Ureter (tissue), 1 donor: ENCODE measurements at places on chromosomes 16 and 17. TPM values are rescaled to one million over a fixed set of nuclear protein-coding genes. Genes with fewer than 3 reads are reported as not detected.

- no peak for DNase-seq
Measured at GRCh38 chr16:3698941-3699340, 18.4 kb downstream of the TRAP1 start.

DNA sequence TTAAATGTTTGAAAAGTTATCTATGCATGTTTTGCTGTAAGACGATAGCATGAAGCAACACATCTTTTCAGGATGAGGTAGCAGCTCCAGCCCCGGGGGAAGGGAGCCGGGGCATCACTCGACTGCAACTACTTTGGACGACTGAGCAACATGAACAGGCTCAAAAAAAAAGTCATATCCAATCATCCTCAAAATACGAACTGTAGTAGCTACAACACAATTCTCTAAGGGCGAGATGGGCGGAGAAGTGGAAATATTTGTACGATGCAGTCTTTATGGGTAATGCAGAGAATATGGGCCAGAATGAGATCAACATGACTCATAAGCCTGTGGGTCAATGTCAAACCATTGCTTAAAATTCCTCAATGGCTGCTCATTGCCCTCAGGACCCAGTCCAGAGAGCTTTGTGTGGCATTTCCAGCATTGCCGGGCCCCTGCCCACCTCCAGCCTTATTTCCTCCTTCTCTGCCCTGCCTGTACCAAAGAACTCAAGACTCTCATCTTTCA lies 17.7 kb upstream of the SMURF2 start:
- no peak for DNase-seq

DNA sequence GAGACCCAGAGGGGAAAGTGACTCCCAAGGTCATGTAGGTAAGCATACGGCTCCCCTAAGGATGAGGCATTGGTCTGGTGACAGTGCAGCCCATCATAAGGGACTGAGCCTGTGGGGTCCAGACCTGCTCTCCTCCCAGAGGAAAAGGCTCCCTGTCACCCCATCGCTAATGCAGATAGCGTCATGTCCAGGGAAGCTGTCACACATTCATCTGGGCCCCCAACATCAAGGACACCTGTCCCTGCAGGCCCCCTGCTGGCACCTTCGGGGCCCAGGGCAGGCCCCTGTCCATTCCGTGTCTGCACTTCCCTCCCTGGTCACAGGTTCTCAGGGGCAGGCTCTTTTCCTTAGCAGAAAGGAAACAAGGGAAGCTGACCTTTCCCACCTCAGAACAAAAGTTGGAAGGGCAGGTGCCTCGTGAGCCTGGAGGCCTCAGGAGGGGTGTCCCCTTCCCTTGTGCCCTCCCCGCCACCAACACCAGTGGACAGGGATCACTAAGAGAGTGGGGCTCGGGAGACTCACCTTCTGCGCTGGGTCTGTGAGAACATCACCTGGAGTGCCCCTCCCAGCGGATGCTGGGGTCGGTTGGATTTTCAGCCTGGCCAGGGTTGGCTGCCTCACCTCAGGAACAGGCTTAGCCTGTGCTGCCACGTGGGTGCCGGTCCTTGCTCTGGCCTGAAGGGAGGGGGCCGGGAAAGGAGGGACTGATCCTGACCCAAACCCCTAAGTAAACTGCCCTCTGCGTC lies 17.3 kb upstream of the LASP1NB start:
- no peak for DNase-seq

GRCh38 chr16:10852948-10853347 lies 24.1 kb upstream of the CIITA start:
- no peak for DNase-seq

- DNase-seq: no peak
Measured at GRCh38 chr17:79473111-79473875, 137.6 kb downstream of the RBFOX3 start.

GRCh38 chr16:1706386-1707192 lies 594 bp downstream of the MAPK8IP3 start:
- no peak for DNase-seq

DNA sequence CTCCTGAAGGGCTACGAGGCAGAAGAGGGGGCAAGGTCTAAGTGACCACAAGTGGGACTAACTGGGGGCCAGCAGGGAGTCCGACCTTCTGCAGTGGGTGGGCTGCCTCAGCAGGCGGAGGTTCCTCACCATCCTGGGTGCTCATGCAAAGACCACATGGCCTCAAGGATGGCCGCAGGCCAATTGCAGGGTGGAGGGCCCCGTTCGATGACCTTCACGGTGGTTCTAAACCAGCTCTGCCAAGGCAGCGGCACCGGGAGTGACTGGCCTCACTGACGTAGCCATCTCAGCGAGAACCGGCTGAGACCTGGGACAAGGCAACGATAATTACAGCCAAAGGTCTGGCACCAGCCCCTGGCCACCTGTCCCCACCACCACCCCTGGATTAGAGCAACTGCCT lies 5.7 kb downstream of the SMIM5 start:
- DNase-seq: no peak

DNA sequence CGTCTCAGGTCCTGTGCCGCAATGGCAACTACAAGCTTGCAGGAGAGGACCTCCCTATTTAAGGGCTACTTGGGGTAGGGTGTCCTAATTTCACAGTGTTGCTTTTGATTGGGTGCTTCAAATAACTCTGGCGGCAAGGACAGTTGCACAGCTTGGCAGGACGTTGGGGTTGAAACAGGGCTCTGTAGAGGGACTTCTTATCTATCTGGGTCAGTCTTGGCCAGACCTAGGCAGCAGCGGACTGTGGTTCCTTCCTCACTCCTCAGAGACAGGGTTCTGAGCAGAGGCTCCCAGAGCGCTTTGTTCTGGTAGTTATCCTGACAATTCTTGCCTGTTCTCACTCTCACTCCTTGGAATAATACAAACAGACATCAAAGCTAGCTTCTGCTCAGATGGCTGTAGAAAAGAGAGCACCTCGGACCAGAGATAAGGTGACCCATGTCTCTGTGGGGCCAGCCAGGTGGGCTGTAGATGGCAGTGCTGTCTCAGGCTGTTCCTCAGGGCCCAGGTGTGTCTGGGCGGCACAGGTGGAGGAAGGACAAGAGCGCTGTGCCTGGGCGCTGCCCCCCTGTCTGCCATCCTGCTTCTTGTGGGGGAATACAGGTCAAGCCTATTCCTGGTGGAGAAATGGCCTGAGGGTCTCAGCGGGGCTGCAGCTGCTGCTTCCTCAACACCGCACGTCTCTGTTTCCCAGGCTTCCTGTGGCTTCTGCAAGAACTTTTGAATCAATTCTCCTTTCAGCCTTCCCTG lies 61.0 kb downstream of the PLD6 start:
- no peak for DNase-seq

Gene TCAP
- 0.81 TPM for total RNA-seq

Gene IST1
- total RNA-seq: 176 TPM

Gene SKAP1
- 25.4 TPM for total RNA-seq

Gene ZDHHC7
- 50.5 TPM for total RNA-seq

Gene GPR139
- not detected for total RNA-seq

Gene ERCC4
- 16.2 TPM for total RNA-seq

Gene KRTAP1-1
- not detected for total RNA-seq

Gene SEPTIN1
- 8.2 TPM for total RNA-seq
